Stimulated activated CD4-positive, alpha-beta T cell treated with anti-CD3 and anti-CD28 coated beads, TNF-alpha, amount 100 ng/mL, for 24 hours (primary cell): ENCODE measurements at places on chromosomes 11 and 22.

DNA sequence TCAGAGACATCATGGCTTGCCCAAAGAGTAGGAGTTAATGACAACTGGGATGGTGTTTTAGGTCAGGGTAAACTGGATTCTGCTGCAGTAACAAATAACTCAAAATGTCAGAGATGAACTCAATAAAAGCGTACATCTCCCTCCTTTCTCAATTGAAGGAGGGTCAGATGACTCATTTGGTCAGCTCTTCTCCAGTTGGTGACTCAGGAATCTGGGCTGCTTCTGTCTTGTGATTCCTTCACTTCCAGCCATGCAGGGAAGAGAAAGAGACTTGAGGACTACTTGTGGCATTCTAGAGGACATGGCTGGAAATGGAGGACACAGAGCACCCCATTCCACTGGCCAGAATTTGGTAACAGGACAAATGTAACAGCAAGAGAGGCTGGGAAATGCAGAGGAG is 3.2 kb upstream of the SYT13 start:
- no peak for DNase-seq

DNA sequence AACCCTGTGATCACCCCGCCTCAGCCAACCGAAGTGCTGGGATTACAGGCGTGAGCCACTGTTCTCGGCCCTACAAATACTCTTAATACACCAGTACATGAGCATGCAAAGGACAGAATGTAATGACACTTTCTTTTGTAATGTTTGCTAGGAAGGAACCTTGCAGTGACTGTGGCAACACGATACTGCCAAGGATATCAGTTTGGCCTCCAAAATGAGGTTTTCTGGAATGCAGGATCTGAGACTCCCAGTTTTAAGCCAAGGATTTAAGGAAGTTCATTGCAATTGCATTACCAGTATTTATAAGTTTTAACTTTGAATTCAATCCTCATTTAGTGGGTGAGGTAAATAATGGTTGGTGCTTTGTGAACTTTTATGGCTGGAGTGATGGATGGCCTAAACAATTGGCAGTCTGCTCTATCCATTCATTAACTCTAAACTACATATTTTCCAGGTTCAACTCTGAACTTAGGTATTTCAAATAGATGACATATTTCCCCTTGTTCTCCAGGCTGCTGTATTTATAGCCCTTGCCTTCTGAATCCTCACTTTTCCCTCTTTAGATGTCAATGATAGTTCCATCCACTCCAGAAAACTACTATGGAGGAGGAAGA is 330.3 kb downstream of the C11orf87 start:
- DNase-seq: no peak

DNA sequence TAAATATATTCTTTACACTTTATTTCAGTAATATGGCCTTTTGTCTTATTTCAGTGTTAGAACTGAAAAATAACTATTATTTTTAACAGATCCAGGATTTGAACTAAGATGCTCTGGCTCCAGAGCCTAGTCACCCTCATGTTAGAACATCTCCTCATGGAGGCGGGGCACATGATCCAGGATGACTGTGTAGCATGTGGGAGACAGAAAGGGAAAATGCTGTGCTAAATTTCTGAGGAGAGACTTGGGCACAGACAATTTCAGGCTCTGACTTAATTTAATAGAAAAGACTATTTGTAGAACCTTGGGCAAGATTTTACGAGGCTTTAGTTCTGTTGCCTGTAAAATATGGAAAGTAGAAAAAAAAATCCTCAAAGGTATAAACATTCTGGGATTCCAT is 24.1 kb downstream of the CTSC start:
- DNase-seq: no peak

DNA sequence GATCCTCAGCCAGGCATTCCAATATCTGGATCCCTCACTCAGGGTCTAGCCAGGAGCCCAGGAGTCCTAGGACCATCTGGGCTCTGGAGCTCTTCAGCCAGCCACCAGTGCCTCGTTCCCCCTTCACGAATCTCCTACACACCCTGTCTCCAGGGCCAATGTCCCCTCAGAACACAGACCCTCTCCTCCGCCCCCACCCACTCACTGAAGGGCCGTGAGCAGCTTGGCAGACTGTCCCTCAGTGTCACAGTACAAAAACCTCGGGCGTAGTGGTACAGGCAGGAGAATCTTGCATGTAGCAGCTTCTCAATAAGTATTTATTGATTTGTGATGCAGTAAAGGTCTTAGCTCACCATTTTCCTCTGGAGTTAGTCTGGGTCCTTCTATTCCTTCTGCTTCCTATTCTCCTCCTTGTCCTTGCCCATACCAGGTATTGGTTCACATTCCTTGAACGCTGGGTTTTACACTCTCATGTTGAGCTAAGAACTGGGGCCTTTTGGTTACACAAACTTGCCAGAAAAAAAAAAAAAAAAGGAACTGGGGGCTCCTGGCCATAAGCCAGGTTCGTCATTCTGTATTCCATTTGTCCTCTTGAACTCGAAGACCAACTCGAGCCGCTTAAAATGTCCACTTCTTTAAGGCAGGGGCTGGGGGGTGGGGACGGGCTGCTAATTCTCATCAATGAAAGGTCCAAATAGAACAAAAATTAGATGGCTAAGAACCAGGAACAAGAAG is 2.3 kb downstream of the CXCR5 start:
- no peak for DNase-seq

DNA sequence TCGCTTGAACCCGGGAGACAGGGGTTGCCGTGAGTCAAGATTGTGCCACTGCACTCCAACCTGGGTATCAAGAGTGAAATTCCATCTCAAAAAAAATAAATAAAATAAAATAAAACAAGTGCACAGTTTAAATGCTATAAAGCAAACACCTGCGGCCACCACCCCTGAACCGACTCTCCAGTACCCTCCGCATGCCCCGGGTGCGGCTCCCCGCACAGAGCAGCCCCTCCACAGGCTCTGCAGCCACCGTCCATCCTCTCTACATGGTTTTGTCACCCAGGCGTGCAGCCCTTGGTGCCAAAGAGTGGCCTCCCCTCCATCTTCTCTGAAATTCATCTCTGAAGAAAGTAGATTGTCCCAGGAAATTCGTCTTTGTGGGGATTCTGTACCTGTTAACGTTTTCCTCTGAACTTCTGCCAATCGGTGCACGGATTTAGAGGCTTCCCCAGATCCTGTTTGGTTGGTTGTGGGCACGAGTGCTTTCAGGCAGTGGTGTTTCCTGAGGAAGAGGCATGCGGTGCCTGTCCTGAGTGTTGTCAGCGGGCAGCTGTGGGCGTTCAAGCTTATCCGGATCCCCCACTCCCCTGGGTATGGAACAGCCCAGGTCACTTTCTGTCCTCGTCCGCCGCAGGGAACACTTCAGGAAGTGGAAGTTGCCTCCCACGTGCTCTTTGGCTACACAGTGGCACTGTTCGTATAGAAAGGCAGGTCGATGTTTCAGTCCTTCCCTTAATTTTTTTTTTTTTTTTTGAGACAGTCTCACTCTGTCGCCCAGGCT is 4.1 kb downstream of the MIOX start:
- DNase-seq: no peak

- no peak for DNase-seq
Measured at GRCh38 chr11:36684840-36685801, 87.1 kb upstream of the RAG2 start.

DNA sequence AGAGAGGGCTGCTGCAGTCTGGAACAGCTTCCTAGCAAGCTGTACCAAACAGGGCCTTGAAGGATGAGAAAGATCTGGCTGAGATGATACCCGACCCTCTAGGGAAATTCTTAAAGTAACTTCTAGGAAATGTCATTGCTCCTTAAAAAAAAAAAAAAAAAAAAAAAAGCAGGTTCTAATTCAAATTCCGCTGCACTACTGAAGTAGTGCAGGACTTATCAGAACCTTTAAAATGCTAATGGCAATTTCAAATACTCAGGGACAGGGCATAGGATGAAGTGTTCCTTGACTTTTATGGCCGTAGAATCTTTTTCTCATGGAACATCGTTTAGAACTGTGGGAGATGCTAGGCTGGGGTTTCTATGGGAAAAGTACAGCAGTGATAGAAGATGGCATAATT is 13.1 kb downstream of the MIAT start:
- no peak for DNase-seq

DNA sequence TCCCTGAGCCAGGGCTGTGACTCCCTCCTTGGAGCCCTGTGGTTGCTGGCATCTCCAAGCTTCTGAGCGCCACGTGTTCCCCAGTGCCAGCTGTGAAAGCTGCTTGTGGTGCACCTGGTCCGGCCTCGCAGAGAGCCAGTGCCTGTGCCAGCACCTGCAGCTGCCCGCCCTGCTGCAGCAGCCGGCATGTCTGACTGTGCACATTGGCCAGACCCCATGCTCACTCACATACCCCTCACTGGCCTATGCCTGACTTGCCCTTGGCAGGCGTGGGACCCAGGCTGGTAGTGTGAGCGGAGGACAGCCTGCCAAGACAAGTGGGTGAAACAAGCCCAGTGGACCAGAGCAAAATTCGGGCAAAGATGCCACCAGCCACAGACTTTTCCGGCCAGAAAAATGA is 9.8 kb downstream of the MRPL48 start:
- no peak for DNase-seq

GRCh38 chr11:111417766-111418435 is 38.8 kb upstream of the POU2AF1 start:
- DNase-seq: no peak

- no peak for DNase-seq
Measured at GRCh38 chr11:47861728-47862127, 13.6 kb upstream of the NUP160 start.

DNA sequence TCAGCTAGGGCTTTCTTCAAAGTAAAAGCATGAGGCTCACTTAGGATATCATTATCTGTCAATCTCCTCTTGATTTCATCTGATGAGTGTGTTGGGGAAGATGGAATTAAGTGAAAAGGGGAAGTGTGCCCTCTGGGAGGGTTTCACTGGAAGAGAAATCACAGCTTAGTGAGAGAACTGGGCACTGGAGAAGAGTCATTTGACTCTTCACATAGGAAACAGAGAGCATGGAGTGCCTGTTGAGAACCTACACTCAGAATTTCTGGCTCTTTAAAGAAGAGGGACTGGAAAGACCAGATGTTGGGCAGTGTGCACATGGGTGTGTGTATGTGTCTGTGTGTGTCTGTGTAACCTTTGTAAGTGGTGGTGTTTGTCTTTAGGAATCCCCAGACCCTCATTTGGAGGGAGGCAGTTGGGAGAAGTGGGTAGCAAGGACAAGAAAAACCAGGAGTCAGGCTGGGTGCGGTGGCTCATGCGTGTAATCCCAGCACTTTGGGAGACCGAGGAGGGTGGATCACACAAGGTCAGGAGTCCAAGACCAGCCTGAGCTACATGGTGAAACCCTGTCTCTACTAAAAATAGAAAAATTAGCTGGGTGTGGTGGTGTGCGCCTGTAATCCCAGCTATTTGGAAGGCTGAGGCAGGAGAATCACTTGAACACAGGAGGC is 10.0 kb downstream of the STX3 start:
- no peak for DNase-seq

DNA sequence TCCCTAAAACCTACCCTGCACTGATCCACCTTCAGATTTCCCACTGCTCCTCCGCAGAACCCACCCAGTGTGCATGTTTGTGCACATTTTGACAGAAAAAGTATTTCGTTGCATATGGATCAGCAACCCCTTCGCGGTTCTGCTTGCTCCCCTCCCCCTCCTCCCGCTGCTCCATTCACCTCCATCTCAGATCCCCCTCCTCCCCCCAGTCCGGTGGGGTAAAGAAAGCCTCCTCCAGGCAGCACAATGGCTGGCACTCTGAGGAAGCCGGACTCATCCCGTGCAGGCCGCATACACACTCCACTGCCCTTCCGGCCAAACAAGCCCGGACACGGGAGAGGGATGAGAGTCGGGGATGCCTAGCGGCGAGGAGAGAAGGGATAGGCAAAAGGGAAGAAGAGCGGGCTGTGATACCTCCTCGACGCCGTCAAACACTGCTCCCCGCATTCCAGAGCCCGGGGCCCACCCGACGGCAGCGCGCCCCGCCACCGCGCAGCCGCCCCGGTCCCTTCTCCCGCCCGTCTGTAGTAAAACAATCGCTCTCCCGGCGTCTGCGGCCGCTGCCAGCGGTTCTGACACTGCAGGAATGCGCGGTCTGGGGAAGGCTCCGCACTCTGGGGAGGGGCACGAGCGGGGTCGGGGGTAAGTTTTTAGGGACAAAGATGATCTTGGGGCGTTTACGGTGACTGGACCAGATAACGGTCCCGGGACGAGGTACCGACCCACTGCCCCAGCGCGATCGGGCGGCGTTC is 915 bp downstream of the FEZ1 start:
- DNase-seq: no peak

- no peak for DNase-seq
Measured at GRCh38 chr11:128720522-128720985, 26.7 kb downstream of the FLI1 start.

DNA sequence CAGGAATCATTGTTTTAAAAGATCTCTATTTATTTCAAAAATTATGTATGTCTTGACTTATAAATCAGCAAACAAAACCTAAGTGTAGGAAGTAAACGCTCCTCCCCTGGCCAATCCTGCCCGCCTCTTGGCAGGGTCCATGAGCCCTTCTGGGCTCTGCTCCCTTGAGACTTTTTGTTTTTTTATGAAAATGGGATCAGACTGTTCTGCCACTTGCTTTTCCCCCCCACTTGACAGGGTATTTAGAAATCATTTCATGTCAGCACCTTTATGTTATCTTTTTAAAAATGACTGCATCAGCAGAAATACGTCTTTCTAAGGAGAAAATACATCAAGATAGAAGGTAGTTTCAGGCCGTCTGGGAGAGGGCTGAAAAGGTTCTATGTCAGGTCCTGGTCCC is 35.6 kb downstream of the FBLN1 start:
- DNase-seq: no peak

DNA sequence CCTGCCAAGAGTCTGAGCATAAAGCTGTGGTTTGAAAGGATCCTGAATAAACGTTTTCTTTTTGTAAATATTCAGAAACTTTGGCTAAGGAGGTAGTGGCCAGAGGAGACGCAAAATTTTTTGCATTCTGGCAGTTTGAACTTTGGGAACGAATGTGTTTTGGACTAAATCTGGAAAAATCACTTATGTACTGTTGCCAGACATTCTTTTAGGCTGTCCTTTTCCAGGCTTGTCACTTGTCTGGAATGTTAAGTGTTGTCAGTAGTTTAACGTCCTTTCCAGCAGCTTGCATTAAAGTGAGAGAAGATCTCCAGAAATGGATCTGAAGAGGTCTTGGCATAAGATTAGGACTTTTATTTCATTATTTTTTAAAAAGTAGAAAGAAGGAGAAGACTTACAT is 18.5 kb downstream of the SPECC1L start:
- no peak for DNase-seq

- DNase-seq: no peak
Measured at GRCh38 chr22:31144223-31144622, 3.9 kb upstream of the PLA2G3 start.

- no peak for DNase-seq
Measured at GRCh38 chr11:9144828-9145227, 53.4 kb upstream of the SCUBE2 start.

GRCh38 chr22:20786048-20786447 is 12.1 kb downstream of the SERPIND1 start:
- DNase-seq: no peak

DNA sequence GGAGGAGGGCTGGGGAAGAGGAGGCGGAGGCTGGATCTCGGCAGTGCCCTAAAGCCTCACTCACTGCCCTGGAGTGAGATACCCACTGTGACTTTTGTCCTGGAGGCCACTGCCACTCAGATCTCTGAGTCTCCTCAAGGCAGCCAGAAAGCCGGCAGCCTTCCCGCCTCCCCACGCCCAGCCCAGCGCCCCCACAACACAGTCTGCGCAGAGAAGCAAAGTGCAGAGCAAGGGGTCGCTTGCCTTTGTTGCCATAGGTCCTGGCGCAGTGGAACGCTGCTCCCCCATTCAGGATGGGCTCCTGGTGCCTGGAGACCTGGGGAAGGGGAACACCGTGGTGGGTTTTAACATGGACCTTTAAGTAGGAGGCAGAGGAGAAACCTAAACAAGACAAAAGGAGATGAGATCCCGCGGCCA is 17.6 kb downstream of the PATZ1 start:
- DNase-seq: no peak
